HS-27A (cell line): ENCODE measurements at places on chromosomes 7 and 10.

DNA sequence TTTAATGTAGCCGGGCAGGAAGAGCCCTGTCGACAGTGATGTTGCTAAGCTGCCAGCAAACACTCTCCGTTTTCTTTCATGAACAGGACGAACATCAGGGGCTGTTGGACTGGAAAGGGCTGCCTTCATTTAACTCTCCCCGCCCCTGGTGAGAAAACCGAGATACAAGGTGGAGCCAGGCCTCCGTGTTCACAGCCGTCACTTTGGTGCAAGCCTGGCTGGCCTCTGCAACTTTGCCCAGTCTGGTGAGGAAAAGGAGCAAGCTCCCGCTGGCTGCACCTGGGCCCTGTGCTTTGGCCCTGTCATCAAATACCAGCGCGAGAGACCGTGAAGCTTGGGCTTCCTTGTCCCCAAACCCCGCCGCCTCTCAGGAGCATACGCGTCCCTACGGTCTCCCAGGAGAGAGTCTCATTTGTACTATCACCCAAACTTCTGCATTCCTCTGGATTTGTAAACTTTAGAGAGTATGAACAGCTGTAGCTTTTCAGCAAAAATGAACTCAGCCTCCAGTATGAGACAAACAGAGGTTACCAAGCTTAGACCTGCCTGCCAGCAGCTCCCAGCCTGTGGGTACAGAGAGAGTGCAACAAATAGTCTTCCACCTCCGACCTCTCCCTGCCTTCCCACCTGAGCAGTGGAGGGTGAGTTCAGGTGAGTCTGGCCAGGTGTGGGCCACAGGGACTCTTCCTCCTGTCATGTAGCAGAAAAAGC lies 445.3 kb upstream of the MGMT start:
- no peak for DNase-seq

- no peak for DNase-seq
Measured at GRCh38 chr10:128851726-128852125, 615.3 kb upstream of the MGMT start.

- DNase-seq: no peak
Measured at GRCh38 chr10:9707216-9707615, 1310.5 kb upstream of the CELF2 start.

- no peak for DNase-seq
Measured at GRCh38 chr7:845091-845490, 12.8 kb downstream of the SUN1 start.

- DNase-seq: no peak
Measured at GRCh38 chr7:132009778-132010177, 453.4 kb upstream of the PODXL start.

- no peak for DNase-seq
Measured at GRCh38 chr7:92075455-92076158, 58.7 kb downstream of the CYP51A1 start.

DNA sequence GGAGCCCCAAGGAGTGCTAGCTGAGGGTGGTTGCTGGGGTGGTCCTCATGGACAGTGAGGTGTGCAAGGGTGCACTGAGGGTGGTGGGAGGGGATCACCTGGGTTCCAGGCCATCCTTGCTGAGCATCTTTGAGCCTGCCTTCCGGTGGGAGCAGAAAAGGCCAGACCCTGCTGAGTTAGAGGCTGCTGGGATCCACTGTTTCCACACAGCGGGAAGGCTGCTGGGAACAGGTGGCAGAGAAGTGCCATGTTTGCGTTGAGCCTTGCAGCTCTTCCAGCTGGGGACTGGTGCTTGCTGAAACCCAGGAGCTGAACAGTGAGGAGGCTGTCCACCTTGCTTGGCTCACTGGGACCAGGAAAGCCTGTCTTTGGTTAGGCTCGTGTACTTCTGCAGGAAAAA lies 34.9 kb downstream of the PRF1 start:
- DNase-seq: no peak

GRCh38 chr10:10772411-10772810 lies 245.3 kb upstream of the CELF2 start:
- no peak for DNase-seq

- no peak for DNase-seq
Measured at GRCh38 chr10:63673846-63674245, 152.6 kb downstream of the REEP3 start.

DNA sequence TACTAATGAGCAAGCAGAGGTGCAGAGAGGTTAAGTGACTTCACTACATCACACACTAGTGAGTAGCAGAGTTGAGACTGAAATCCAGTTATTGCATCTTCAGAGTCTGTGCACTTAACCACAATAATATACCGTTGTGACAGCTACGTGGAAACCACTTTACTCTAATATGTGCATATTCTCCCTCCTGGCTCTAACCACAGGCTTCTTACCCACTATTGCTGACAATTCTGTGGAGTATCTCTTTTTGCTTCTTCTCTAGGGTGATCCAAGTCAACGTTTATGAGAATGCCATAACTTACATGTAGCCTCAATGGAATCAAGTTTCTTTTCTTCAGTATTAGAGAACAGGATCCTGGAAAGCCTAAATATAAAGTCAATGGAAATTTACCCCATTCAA lies 64.2 kb upstream of the MEOX2 start:
- DNase-seq: peak; percentile 34

DNA sequence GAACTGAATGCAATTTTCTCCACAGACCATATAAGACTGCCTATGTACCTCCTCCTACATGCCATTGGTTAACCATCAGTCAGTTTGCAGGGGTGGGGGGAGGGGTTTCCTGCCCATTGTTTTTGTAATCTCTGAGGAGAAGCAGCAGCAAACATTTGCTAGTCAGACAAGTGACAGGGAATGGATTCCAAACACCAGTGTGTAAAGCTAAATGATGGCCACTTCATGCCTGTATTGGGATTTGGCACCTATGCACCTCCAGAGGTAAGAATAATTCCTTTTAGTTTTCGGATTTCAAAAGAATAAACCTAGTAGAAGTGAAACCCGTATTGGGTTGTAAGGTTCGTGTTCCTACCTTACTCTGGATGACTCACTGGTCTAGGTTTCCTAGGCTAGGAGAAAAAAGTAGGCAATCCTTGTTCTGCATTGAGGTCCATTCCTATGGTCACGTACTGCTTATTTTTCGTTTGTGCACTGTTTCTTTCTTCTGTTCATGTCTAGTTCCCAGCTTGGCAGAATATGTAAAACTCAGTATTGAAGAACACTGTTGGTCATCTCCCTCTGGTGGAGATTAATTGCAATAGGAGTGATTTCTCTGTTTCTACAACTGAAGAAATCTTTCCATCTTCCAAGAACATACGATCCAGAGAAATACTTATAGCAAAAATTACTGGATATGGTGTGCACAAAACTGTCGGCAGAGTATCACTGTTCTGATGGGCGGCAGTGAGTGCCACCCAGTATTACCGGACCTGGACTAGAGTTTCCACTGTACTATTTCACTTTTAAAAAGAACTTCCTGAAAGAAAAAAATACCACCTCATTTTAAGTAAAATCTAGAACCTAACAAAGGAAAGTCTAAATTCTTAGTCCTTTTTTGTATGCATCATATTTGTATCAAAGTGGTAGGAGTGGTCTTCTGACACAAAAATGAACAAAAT lies at the start of gene AKR1C3:
TSS of gene AKR1C3 (plus strand) at position 150 of the 941 bp plus-strand sequence. CDS start at position 181, 31 bp downstream.
- DNase-seq: no peak

DNA sequence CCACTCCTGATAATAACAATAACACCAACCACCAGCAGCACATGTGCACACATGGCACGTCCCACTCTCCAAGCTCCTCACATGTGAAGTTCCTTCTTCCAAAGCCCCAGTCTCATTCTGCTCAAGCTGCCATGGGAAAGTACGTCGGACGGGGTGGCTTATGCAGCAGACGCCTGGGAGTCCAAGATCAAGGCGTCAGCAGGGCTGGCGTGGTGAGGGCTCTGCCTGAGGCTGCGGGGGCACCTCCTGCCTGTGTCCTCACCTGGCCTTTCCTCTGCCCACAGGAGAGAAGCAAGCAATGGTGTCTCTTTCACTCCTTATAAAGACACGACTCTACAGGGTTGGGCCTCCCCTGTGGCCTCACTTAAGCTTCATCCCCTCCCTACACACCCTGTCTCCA lies 68.8 kb upstream of the INSIG1 start:
- no peak for DNase-seq

DNA sequence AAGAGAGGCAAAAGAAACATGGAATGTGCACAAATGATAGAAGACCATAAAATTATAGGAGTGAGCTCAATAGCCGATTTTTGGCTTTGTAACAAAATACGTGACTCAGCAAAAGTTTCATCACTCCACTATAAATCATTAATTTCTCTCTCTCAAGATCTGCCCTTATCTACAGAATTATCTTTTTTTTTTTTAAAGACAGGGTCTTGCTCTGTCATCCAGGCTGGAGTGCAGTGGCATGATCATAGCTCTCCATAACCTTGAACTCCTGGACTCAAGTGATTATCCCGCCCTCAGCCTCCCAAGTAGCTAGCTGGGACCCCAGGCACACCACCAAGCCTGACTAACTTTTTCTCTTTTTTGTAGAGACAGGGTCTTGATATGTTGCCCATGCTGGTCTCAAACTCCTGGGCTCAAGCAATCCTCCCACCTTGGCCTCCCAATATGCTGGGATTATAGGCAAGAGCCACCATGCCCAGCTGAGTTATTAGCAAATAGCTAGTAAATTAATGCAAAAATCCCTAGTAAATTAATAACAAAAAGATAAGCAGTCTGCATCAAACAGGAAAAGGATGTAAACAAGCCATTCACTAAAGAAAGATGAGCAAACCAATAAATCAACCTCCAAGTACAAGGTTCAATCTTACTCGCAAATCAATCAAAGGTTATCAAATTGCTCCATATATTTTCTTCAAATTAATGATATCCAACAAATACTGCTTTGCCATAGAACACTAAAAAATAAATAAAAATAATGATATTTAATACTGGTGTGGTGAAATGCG lies 450.7 kb downstream of the PARD3 start:
- DNase-seq: no peak

- DNase-seq: no peak
Measured at GRCh38 chr7:43700059-43700501, 29.2 kb downstream of the COA1 start.

GRCh38 chr7:27329909-27330308 lies 87.3 kb downstream of the EVX1 start:
- no peak for DNase-seq
